ENCODE measurements at places on chromosomes 5 and 9.

GRCh38 chr9:76534026-76534425, 75.0 kb downstream of the GCNT1 start:
- no peak for DNase-seq

DNA sequence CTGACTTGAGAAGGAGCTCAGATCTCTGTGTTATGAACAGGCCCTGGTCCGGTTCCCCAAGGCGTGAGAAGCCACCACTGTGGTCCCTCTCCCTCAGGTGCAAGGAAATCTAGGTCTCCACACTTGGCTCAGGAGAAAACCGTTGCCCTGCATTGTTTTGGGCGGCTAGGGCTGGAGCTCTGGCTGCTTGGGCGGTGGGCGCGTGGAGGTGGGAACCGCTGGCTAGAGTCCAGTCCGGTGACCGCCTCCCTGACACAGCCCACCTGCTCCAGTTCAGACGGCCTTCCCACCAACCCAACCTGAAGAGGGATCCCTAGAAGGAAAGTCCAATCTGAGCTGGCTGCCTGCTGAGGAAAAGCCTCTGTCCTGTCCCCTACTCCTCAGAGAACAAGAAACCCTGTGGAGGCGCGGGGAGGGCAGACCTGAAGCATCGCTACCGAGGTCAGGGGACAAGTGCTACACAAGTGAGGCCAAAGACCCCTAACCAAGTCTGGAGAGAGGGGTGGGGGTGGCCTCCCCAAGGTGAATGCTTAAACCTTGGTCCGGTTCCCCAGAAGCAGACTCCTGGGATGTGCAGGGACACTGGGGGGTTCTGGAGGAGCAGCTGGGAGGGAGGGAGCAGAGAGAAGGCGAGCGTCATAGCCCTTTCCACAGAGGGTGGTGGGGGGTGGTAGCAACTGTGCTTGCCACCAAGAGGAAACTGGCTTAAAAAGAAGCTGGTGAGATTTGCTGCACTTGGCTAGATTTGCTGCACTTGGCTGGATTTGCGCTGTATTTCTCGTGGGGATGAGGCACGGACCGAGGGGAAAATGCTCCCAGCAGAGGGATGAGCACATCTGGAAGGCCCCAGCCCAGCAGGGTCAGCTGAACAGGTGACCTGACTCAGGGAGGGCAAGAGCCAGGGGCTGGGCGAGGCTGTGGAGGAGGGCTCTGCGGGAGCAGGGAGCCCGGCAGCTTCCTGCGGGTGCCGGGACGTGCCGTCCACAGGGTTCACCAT, 65.2 kb downstream of the RAPGEF1 start:
- DNase-seq = no peak

DNA sequence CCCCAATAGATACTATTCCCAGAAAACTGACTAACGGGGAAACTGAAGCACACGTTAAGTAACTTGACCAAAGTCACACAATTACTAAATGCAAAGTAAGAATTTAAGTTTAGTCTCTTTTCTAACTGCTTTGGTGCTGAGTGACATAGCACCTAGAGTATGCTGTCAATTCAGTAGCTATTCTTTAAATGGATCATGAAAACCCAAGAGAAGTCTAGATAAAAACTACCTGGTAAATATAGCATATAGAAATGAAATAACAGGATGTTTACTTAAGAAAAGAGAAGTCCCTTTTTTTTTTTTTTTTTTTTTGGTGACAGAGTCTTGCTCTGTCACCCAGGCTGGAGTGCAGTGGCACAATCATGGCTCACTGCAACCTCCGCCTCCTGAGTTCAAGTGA, 129.2 kb downstream of the PDE4D start:
- no peak for DNase-seq

DNA sequence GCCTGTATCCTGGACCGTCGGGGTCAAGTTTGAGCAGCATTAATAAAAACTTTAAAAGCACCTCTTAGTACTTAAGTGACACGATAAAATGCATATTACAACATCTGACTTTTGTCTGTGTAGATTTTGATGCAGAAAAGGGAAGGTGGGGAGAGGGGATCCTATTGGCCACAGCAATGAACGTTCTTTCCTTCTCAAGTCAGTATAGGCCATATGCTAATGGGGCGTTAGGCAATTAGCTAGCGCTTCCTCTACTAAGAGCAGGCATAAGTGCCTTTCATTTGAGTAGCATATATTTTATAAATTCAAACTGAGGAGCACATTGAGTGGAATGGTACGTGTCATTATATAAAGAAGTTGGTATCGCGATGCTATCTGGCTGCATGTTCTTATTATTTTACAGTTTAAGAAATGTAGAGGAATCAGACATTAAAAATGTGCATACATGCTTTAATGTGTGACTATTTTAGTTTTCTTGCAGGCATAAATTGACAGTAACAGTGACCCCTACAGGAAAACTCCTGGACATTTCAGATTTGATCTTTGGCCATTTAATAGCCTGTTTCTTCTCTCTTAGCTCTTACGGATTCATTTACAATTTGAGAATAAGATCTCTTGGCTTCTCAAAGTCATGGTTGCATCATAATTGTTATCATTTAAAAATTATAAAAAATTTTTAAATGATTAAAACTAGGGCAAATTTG, 1.1 kb upstream of the GNA14 start:
- DNase-seq = peak; percentile 28

GRCh38 chr5:103232393-103232999, 26.1 kb upstream of the MACIR start:
- peak; percentile 66 for DNase-seq

- DNase-seq = peak; percentile 22
Measured at GRCh38 chr9:86550401-86550800, 196.2 kb upstream of the TUT7 start.

- DNase-seq = no peak
Measured at GRCh38 chr5:172093559-172093958, 87.1 kb upstream of the FBXW11 start.

DNA sequence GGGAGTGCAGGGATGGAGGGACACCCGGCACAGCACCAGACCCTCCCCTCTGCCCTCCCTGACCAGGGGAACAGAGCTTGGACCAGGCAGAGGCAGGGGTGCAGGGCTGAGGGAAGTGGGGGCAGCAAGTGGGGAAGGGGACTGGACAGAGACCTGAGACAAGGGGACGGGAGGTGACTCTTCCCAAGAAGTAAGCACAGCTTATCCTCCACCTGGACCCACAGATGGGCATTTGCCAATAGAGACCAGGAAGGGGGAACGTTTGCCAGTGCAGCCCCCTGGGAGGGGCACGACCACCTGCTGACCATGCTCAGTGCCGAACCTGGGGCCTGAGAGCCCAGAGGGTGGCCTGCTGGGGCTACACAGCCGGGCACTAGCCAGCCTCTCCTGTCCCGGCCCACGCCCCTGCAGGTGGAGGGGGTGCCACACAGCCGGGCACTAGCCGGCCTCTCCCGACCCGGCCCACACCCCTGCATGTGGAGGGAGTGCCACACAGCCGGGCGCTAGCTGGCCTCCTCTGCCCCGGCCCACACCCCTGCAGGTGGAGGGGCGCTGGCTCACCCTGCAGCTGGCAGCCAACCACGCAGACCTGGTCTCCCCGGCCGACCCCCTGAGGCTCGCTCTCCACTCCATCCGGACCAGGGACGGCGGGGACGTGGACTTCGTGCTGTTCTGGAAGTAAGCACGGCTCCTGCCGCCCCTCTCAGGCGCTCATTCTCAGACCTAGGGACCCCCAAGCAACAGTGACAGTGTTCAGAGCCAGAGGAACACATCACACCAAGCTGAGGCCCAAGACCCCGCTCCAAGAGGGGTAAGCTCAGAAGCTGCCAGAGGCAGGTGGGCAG, 24.3 kb downstream of the GLT6D1 start:
- DNase-seq = no peak

GRCh38 chr5:178204935-178205748, 809 bp downstream of the HNRNPAB start:
- DNase-seq = peak; percentile 77

- no peak for DNase-seq
Measured at GRCh38 chr5:55551904-55552303, 17.1 kb upstream of the PLPP1 start.

DNA sequence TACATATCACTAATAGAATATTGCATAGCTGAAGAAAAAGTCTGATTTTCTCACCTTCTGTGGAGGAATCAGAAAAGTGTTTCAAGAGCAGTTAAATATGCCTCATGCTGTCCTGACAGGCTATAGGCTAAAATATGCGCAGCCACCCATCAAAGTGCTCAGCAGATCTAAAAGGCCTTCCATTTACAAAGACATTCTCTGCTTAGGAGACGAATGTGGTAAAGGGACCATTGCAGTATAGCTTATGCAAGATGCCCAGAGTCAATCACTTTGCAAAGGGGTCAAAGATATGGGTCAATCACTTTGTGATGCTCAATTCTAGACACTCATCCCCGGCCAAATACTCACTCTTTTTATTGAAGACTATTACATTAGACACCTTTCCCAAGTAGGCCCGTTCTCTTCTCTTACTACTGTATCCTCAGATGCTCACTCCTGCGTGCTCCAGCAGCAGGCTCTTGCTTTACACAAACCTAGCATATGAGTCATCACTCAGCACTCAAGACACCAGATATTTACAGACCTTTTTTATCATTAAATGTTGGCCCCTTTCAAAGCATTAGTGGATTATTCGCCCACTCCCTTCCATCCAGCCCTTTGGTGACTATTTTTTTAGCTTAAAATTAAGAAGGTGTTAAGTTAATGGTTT, 568.2 kb upstream of the CDH18 start:
- DNase-seq = no peak

DNA sequence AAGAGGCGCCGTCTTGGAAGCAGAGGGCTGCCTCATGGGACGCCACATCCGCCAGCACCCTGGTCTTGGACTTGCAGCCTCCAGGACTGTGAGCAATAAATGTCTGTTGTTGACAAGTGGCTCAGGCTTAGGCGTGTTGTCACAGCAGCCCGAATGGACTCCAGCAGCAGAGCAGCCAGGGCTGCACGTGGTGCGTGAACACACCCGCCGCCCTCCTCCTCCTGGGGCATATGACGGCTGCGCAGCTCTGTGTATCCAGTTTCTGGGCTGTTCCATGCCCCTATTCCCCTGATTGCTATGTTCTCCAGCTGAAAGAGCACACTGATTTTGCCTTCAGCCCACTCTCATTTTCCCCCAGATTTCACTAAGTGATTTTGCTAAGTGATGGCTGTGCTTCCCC, 36.0 kb upstream of the CLPTM1L start:
- no peak for DNase-seq

DNA sequence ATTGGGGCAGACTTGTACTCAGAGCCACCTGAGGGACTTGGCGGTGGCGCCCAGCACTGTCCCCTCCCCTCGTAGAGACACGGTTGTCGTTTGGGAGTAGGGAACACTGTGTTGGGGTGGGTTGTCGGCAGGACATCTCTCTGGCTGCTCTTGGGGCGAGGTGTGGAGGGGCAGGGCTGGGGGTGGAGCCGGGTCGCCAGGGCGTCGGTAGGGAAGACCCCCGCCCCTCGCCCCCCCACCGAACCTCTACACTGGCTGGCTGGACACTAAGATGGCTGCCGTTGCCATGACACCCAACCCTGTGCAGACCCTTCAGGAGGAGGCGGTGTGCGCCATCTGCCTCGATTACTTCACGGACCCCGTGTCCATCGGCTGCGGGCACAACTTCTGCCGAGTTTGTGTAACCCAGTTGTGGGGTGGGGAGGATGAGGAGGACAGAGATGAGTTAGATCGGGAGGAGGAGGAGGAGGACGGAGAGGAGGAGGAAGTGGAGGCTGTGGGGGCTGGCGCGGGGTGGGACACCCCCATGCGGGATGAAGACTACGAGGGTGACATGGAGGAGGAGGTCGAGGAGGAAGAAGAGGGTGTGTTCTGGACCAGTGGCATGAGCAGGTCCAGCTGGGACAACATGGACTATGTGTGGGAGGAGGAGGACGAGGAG, 778 bp downstream of the TRIM41 start:
- DNase-seq = no peak

DNA sequence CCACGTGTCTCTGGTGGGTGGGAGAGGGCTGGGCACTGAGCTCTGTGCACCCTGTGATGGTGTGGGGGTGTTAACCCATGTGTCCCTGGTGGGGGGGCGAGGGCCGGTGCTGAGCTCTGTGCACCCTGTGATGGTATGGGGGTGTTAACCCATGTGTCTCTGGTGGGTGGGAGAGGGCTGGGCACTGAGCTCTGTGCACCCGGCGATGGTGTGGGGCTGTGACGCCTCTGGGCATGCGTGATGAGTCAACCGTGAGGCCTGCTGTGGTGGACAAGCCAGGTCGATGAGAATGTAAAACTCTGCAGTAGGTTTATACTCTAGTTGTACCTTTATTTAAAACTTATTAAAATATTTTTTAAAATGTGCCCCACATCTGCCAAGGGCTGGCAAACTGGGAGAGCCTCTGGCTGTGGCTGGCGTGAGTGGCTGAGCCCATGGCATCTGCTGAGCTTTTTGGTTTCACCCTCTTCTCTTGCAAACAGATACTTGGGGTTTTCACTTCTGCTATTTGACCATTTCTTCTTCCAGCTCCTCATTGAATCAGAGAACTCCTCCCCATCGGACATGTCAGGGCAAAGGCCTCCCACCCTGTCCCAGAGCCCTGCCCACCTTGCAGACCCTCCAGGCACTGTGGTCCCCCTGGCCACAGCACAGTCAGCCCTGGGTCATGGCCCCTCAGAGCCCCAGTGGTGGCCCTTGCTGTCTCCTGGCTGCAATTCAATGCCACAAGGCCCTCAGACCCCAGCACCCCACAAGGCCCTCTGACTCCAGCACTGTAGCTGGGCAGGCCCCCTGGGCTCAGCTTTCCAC, 18.5 kb upstream of the EXOC3 start:
- DNase-seq = no peak

DNA sequence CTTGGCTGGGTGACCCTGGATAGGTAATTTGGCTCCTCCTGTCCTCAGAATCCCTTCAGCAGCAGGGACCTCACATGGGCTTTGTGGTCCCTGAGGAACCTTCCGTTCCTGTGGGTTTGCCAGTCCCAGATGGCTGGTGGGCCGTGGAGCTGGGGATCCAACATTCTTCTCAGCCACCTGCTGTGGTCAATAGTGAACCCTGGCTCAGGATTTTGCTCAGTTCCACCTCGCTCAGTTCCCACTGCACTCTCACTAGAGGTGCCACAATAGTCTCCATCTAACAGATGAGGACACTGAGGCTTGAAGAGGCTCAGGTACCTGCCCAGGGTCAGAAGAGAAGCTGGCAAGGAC, 17.1 kb upstream of the SPOUT1 start:
- DNase-seq = no peak

- peak; percentile 3 for DNase-seq
Measured at GRCh38 chr9:20872340-20872977, 159.0 kb downstream of the HACD4 start.

GRCh38 chr5:219460-219863, 1.3 kb downstream of the SDHA start:
- DNase-seq = no peak

DNA sequence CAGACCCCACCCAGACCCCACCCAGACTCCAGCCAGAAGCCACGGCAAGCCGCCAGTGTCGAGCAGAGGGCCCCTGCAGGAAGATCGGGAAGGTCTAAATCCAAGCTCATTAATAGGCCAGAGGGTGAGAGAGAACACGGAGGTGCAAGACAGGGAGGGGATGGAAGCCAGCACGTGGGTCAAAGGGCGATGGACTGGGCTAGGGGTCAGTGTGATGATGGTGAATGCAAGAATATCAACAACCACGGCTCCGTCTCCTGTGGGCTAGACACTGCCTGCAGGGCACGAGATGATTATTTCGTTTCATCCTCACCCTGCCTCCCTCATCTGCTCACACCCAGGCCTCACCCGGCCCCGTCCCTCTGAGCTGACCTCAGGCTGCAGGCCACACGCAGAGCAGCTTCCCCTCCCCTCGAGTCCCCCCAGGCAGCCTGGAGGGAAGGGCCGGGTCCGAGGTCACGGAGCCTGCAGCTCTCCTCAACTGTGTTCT, 122.0 kb downstream of the COL23A1 start:
- no peak for DNase-seq

- DNase-seq = no peak
Measured at GRCh38 chr9:133471551-133472276, 7.2 kb downstream of the SLC2A6 start.

Measured in A673 (cell line).